Astrocyte (in vitro differentiated cells and primary cell): ENCODE measurements at places on chromosomes 6 and 20. TPM values are rescaled to one million over a fixed set of nuclear protein-coding genes. Genes with fewer than 3 reads are reported as not detected.

Gene C20orf141
- total RNA-seq, result not detected in 2 replicates

DNA sequence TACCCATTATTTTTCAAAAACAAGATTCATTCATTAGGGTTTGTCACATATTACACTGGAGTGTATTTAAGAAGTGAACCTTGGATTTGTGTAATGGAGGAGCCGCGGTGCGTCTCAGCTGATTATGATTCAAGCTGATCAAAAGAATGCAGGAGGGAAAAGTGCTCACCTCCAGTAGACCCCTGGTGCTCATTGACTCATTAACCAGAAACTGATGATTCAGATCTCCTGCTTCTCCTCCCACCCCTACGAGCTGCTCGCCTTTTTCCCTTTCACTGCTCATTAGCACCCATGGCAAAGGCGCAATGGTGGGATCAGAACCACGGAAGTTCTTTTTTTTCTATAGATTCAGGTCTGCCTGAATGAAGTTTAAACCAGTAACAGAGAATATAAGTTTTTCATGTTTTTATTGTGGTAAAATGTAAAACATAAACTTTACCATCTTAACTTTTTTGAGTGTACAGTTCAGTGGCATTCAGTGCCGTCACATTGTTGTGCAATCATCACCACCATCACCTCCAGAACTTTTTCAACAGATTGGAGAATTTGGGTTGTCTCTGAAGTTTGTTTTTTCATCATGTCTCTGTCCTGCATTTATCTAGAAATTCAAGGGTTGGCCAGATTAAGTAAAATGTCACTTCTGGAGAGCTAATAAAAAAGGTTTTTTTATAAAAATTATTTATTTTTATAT is 101.6 kb downstream of the LINC00237 start:
- no peak overlapping the region for H3K4me3 ChIP-seq
- no peaks in the 10 kb centered on the region for H3K27me3 ChIP-seq
- H3K27ac ChIP-seq, result no peak overlapping the region
- DNase-seq, result no peak

- H3K4me1 ChIP-seq, result peaks cover 4% of the 10 kb centered on the region
- DNase-seq, result no peak
- no peak overlapping the region for H3K4me3 ChIP-seq
- no peak overlapping the region for H3K27ac ChIP-seq
Measured at GRCh38 chr6:124747349-124747748, 214.9 kb upstream of the RNF217 start.

DNA sequence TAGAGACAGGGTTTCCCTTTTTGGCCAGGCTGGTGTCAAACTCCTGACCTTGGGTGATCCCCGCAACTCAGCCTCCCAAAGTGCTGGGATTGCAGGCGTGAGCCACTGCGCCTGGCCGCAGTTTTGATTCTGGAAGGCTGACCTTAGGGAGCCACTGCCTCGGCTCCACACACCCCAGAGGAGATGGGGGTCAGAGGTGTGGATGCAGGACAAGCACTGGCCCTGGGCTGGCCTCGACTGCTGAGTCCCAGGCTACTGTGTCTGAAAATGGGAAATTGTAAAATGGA is 1.5 kb downstream of the ZBP1 start:
- no peak overlapping the region for H3K4me3 ChIP-seq
- no peak overlapping the region for H3K27ac ChIP-seq
- H3K4me1 ChIP-seq, result peaks cover 5% of the 10 kb centered on the region
- H3K27me3 ChIP-seq, result peaks cover 7% of the 10 kb centered on the region

- no peak overlapping the region for H3K4me3 ChIP-seq
- H3K4me1 ChIP-seq, result peaks cover 6% of the 10 kb centered on the region
- no peaks in the 10 kb centered on the region for H3K27me3 ChIP-seq
- peak; percentile 52 for DNase-seq
Measured at GRCh38 chr6:92779746-92780145, 639.6 kb downstream of the EPHA7 start.

GRCh38 chr6:155079985-155080452 is 84.9 kb downstream of the TIAM2 start:
- peaks cover 25% of the 10 kb centered on the region for H3K4me1 ChIP-seq
- no peaks in the 10 kb centered on the region for H3K36me3 ChIP-seq
- H3K4me3 ChIP-seq, result no peak overlapping the region
- H3K27ac ChIP-seq, result no peak overlapping the region
- peak; percentile 57 for DNase-seq
- H3K27me3 ChIP-seq, result no peaks in the 10 kb centered on the region
